Activated T-cell treated with anti-CD3 and anti-CD28 coated beads, Interleukin-2, amount 50 U/mL, for 4 hours (primary cell): ENCODE measurements at places on chromosomes 6 and 20. TPM values are rescaled to one million over a fixed set of nuclear protein-coding genes. Genes with fewer than 3 reads are reported as not detected.

The SRSF3 gene
- total RNA-seq = 800 TPM

GRCh38 chr6:16555550-16555949 is 205.7 kb downstream of the ATXN1 start:
- no peak for DNase-seq

DNA sequence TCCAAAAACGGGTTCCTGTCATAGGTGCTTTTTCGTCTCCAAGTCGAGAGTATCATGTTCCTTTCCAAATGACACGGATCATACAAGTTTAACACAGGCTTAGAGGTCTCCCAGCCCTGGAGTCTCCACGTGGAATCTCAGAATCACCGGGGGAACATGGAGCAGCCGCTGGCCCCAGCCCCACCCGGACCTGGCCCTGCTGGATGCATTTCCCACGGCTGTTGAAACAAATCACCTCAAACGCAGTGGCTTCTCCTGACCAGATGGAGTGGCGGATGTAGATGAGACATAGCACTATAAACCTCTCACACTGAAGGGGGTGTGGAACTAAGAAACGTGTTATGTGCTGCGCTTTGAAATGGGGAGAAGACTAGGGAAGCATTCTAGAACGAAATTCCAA is 70.0 kb upstream of the FRMD1 start:
- DNase-seq = no peak

DNA sequence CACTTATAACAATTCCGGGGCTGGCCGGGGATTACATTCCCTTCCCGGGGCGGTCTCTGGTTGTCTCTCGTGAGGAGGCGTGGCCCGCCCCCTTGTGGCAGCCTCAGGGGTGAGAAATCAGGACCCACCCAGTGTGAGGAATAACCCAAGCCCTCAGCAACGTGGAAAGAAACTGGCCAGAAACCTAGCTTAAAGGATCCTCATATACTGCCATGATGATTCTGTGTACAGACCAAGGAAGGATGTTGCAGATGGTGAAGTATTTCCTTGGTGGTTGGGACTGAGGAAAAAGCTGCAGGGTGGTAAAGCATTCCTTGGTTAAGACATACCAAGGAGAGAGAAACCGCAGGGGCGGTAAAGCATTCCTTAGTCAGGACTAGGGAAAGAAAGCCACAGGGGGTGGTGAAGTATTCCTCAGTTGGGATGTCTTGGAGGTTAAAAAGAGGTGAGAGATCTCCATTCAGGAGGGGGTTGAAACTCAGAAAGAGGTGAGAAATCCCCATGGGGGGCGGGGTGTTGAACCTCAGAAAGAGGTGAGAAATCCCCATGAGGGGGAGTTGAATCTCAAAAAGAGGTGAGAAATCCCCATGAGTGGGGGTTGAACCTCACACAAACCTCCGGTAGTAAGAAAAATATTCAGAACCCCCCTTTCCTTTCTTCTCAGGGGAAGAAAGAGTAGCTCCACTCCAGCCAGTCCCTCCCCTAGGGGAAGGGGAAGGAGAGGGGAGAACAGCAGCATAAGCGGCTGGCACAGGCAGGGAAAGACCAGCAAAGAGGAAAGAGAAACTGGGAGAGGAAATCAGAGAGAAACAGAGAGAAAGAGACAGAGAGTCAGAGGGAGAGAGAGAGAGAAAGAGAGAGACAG is 238.1 kb downstream of the RNGTT start:
- DNase-seq = no peak

GRCh38 chr6:170158296-170159021 is 132.4 kb downstream of the DLL1 start:
- no peak for DNase-seq

The TREML2 gene
- 0.82 TPM for total RNA-seq

The EYA2 gene
- total RNA-seq = not detected

DNA sequence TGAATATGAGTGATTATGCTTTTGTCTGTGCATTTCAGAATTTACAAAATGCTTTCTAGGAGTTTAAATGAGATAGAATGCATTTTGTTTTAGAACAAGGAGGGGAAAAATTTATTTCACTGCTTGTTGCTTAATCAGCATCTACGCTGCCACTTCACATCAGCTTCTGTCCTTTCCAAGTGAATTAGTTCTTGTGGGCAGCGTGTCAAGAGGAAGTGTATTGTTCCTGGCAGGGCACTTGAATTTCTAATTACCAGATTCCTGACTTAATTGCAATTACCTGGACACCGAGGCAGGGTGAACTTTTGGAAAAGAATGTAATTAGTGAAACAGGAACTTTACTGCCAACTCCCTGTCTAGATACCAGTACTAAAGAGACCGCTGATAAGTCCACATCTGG is 263.5 kb downstream of the TMEM242 start:
- DNase-seq = no peak

GRCh38 chr20:18734525-18735189 is 78.9 kb upstream of the SCP2D1 start:
- DNase-seq = no peak

The GLP1R gene
- total RNA-seq = 0.16 TPM

GRCh38 chr6:168158980-168159349 is 80.0 kb upstream of the FRMD1 start:
- DNase-seq = no peak

- DNase-seq = no peak
Measured at GRCh38 chr6:11425876-11426275, 111.7 kb upstream of the TMEM170B start.

The RAET1E gene
- not detected for total RNA-seq
